ENCODE measurements at places on chromosomes 6 and 20. TPM values are rescaled to one million over a fixed set of nuclear protein-coding genes. Genes with fewer than 3 reads are reported as not detected.

TFAP2B gene
- not detected for total RNA-seq

TPD52L1 gene
- 41.0 TPM for total RNA-seq

GRCh38 chr6:111918825-111919224, 45.6 kb upstream of the FYN start:
- peak; percentile 60 for DNase-seq

GRCh38 chr6:144179828-144180227, 29.5 kb downstream of the STX11 start:
- DNase-seq: no peak

GRCh38 chr6:17064975-17065374, 36.9 kb upstream of the STMND1 start:
- no peak for DNase-seq

Measured in fibroblast of lung (primary cell).